ENCODE measurements at places on chromosomes 5 and 9.

DNA sequence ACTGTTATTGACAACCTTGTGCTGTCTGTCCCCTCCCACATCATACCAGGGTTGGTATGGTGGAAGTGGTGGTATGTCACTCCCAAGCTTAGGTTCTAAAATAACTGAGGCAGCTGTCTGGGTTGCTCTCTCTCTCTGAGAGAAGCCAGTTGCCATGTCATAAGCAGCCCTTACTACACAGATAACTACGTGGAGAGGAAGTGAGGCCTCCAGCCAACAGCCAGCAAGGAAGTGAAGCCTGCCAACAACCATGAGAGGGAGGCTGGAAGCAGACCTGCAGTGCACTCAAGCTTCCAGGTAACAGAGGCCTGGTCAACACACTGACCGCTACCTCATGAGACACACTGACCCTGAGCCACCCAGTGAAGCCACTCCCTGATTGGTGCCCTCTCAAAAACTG, 18.6 kb downstream of the CTNNAL1 start:
- no peak for DNase-seq

- DNase-seq = no peak
These were observed 21.5 kb downstream of the COL5A1 start for GRCh38 chr9:134663084-134663483.

DNA sequence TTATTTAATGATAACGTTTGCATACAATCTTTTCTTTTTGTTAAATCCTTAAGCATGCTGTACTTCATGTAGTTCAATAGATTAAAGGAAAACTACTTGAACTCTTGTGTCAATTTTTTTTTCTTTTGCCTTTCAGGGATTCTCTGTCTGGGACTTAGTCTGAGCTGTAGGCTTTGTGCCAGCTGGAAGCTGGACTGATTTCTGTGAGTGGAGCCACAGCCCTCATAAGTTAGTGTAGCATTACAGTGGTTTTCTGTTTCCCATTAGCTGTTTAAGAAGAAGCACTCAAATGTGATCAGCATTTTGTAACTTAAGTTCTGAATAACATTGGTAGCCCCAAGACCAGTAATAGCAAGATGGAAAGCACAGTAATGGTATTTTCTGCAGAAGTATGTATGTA, 330.6 kb upstream of the MEF2C start:
- DNase-seq = no peak

DNA sequence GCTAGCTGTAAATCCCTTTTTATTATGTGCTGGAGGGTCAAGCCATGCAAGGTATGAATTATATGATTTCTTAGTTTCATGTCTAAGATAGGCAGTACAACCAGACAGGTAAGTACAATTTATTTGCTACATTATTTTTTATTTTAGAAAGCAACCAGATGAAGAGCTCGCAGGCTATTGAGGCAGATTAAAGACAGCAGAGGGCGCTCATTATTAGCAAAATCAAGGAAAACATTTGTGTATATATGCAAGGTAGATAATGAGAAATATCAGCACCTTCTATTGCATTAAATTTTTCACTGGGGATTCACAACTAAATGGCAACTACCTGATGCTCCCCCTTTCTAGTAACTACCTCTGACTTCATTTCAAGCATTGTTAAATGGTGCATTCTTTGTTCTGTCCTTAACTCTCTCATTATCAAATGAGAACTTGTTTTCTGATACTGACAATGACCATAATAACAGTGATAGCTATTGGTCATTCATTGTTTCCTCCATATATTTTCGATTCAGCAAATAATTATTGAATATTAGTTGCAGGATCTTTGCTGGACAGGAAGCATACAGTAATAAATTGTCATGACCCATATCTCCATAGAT, 8.6 kb downstream of the SCGB3A2 start:
- DNase-seq = no peak

DNA sequence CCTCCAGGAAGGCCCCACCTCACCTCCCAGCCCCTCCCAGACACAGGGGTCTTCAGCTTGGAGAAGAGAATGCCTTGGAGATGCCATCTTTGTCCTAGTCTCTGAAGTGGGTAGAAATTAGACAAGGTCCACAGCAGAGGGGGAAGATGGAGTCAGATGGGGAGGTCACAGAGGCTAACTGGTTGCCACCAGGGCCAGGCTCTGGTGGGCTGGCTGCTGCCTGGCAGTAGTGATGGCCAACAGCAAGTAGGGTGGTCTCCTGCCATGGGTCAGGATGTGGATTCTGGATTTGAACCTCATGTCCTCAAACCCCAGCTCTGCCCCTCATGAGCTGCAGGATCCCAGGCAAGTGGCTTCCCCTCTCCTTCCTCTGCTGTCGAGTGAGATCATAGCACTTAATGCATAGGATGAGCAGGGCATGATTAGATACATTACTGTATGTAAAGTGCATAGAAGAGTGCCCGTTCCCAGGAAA, 38.7 kb upstream of the NEK6 start:
- DNase-seq = no peak

DNA sequence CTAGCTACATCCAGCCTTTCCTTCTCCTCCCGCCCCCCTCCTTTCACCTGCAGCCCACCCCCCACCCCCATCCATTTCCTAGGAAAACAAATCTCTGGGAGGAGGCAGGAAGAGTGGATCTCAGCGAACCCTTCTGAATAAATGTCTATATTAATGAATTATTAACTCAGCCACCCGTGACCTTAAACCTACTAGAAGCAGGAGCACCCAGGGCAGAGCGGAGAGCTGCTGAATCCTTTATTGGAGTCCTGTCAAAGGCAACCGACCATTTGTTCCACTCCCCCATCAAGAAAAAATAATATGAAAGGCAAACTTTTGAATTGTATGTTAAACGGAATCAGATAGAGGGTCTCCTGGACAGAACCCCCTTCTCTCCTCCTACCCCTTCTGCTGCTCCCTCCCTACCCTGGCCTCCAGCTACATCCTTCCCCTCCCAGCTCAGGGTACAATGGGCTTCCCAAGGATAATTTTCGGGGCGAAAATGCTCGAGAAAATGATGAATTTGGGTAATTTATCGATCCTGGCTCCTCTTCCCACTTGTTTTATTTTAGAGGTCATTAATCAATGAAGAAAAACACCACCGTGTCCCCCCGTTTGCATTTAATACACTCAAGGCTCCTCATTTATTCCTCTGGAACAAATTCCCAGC, 3.3 kb upstream of the PRDM6 start:
- DNase-seq = no peak

GRCh38 chr9:10548348-10548747, 64.5 kb downstream of the PTPRD start:
- DNase-seq = no peak

DNA sequence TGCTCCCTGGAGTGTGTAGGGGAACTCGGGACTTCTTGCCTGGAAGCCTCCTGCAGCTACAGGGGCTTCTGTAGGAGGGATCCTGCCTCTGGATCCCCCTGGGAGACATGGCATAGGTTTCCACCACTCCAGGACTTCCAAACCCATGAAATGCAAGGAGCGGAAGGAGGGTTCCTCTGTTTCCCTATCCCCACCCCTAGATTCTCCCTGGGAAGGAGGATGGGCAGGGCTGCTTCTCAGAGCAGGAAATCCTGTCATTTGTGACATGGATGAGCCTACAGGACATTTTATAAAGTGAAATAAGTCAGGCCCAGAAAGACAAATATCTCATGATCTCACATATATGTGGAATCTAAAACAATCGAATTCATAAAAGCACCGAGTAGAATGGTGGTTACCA, 23.5 kb upstream of the SLC25A48 start:
- no peak for DNase-seq

DNA sequence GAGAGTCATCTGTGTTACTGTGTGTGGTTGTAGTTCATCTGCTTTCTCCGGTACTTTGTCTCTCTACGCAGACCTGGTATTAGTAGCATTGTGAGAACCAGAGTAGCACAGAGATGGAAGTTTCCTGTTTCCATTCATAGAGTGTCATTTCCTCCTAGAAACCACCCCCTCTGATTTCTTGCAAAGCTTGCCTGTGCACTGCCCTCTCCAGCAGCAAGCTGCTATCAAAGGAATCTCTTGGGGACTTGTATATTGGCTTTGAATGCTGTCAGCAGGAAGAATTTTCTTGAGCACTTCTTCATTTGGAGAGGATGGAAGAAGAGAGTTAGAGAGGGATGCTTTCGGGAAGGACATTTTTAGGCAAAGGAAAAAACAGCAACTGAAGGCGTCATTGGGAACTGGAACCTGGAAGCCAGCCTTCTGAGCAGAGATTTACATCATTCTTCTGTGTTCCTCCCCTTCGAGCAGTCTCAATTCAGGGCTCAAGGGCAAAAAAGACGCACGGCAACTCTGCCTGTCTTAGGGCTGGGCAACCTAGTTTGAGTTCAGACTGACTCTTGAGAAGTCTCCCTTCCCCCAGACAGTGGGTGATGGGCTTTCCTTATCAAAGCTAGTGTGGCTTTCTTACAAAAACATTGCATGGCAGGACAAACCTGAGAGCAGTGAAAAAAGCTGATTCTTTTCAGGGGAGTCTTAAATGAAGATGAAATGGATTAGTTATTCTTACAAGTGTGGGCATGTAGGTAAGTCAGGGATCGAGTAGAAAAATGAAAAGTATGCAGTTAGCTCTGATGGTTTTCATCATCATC, 226.3 kb downstream of the AOPEP start:
- no peak for DNase-seq

- no peak for DNase-seq
These were observed 119.7 kb downstream of the ZNF462 start for GRCh38 chr9:106982636-106983035.

DNA sequence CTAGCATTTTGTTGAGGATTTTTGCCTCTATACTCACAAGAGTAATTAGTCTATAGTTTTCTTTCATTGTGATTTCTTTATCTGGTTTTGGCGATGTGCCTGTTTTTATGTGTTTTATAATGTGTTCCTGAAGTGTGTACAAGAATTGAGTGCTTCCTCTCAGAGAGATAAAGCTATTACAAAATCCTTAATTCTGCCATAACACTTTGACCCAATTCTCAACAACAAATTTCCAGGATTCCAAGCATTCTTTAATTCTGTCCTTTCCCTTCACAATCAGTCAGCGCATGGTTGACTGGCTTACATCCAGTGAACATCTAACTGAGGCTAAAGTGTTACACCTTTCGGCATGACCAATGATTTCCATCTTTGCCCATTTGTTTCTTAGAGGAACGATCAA, 282.9 kb upstream of the MVB12B start:
- DNase-seq = no peak

DNA sequence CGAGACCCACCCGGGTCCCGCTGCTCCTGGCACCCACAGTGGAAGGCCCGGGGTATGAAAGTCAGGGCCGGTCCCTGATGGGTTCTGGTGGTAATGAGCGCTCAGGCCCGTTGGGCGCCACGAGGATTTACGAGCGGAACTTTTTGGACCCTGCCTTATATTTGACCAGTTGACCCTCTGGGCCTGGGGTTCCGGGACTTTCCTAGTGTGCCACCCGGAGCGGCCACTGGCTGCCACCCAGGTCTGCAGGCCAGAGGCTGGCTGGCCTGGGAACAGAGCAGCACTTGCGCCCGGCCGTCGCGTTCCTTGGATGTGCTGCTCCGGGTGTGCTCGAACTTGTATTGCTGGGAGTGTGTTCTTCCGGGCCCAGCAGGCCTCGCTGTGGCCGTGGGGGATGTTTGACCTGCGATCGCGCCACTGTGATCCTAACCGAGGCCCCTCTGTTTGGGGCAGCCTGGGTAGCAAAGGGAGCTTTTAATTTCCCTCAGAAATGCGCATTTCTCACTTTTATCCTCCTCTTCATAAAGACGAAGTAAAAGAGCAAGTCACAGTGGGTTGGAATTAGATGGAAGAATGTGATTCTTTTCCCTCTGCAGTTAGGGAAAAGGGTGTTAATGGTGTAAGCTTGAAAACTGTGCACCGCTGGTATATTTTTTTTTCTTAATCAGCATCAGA, 1.2 kb downstream of the F2RL1 start:
- no peak for DNase-seq

- DNase-seq = no peak
These were observed 98.6 kb upstream of the TLE1 start for GRCh38 chr9:81787747-81788632.

DNA sequence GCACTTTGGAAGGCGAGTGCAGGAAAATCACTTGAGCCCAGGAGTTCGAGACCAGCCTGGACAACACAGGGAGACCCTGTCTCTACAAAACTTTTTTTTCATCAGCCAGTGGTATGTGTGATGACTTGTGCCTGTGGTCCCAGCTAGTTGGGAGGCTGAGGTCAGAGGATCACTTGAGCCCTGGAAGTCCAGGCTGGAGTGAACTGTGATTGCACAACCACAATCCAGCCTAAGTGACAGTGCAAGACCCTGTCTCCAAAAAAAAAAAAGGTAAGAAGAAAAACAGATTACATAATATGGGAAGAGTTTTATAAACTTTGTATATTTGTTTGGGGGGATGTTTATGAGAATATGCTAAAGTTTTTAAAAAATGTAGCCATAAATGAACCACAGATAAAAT, 76.5 kb upstream of the CER1 start:
- DNase-seq = no peak

GRCh38 chr9:95719354-95719753, 156.1 kb upstream of the ERCC6L2 start:
- DNase-seq = no peak

DNA sequence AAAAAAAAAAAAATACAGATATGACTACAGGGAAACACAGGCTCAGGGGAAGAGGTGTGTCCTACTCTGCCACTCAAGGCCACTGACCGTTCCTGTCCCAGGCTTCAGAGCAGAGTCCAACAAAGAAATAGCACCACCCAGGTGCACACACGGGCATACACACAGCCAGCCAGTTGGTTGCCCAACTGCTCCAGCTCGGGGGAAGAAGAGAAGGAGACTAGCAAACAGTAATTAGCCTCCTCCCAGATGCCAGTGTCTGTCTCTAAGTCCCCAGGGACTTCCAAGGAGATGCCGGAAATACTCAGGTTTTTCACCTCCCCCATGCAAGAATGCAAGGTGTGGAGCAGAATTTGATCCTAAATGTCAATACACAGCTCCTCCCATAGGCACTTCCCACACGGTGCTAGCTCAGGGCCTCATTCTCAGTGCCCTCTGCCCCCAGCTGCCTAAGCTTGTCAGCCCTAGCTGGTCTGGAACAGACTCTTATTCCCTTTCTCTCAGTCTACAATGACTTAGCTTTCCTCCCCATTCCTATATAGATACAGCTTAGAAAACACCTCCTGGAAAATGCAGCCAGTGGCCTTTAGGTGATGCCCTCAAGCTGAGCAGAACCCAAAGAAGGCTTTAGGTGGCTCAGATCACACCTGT, 1.7 kb downstream of the MYORG start:
- DNase-seq = no peak

- no peak for DNase-seq
These were observed 5.3 kb upstream of the TBC1D9B start for GRCh38 chr5:179912951-179913350.

DNA sequence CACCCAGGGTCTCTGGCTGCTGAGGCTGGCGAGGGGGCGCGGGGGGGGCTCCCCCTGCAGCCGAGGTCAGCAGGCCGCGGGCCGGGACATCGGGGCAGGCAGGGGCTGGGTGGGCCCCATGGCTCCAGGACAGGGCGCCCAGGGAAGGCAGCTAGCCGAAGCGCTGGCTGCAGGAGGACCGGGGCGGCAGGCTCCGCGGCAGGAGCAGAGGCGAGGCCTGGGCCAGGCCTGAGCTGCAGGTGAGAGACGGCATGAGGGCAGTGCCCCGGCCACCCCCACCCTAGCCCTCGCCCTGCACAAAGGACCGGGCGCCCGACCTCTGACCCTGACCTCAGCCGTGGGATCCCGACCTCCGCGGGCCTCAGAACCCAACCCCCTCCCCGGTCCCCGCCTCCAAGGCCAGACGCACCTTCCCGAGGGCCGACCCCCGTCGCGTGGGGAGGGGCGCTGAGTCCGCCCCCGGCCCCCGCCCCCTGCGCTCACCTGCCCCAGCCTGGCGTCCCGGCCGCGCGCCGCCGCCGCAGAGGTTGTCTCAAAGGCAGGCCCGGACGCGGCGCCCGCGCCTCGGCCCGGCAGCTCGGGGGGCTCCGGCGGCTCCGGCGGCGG, 431 bp downstream of the RNF208 start:
- no peak for DNase-seq

- no peak for DNase-seq
These were observed 118.6 kb upstream of the MAST4 start for GRCh38 chr5:66477596-66477995.

Data from T follicular helper cell (primary cell).